ENCODE measurements at places on chromosomes 13 and 19. TPM values are rescaled to one million over a fixed set of nuclear protein-coding genes. Genes with fewer than 3 reads are reported as not detected.

- peak; percentile 85 for DNase-seq
These were observed at the start of gene LYL1 for GRCh38 chr19:13102666-13103580. Gene LYL1, minus strand, starts transcription at chr19:13102858. Its CDS starts 1,687 bp downstream, at chr19:13101171.

The TMEM221 gene
- 0.49 TPM for total RNA-seq

The ZNF850 gene
- total RNA-seq, result 2.2 TPM

DNA sequence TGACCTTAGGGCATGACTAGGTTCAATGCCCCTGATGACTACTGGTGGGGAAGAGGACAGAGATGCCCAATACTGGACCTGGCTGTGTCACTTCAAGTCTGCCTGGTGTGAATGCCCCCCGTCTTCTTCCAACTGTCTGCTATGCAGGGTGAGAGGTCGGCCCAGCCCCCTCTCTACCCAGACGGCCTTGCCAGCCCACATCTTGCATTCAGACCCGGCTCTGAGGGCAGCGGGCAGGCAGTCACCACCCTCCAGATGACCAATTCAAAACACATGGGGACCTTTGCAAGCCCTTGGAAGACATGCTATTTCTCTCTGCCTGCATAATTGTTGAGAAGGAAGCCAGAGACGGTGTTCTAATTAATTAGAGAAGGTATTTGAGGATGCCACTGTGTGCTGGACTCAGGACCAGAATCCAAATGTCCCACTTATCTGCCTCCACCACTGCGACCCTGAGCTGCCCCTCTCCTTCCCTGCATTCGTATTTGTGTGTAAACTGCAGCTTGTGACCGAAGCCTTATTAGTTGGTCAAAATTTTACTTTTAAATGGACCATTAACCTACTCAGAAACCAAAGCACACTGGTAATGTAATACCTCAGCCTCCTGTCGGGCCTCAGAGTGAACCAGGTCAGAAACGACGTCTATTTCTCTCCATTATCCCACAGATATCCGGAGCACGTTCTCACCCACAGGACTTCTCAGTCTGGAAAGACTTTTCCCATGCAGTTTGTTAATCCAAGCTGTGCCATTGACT is 407.0 kb downstream of the ZNF536 start:
- no peak for DNase-seq

The FFAR3 gene
- not detected for total RNA-seq

GRCh38 chr19:45451131-45451849 is 16.5 kb upstream of the FOSB start:
- no peak for DNase-seq

GRCh38 chr19:39308531-39309304 is 11.9 kb downstream of the LRFN1 start:
- no peak for DNase-seq

- no peak for DNase-seq
These were observed 111.5 kb downstream of the PTPRS start for GRCh38 chr19:5228932-5229777.

The PSG11 gene
- total RNA-seq, result not detected

The BRME1 gene
- total RNA-seq, result 12.0 TPM

The CD33 gene
- total RNA-seq, result 5.6 TPM

DNA sequence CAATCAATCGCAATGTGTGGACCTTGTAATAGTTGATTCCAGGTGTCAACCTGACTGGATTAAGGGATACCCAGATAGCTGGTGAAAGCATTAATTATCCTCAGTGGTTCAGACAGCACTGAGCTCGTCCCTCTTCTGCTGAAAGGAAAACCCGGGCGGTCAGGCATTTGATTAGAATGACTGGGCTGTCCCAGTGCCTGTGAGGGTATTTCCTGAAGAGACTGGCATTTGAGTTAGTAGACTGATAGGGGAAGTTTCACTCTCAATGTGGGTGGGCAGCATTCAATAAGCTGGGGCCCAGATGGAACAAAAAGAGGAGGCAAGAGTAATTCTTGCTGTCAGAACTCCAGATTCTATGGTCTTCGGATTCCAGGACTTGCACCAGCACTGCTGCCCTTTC is 31.9 kb downstream of the KPNA3 start:
- no peak for DNase-seq

The SIGLEC12 gene
- total RNA-seq, result not detected

The ACP5 gene
- total RNA-seq, result 6.1 TPM

DNA sequence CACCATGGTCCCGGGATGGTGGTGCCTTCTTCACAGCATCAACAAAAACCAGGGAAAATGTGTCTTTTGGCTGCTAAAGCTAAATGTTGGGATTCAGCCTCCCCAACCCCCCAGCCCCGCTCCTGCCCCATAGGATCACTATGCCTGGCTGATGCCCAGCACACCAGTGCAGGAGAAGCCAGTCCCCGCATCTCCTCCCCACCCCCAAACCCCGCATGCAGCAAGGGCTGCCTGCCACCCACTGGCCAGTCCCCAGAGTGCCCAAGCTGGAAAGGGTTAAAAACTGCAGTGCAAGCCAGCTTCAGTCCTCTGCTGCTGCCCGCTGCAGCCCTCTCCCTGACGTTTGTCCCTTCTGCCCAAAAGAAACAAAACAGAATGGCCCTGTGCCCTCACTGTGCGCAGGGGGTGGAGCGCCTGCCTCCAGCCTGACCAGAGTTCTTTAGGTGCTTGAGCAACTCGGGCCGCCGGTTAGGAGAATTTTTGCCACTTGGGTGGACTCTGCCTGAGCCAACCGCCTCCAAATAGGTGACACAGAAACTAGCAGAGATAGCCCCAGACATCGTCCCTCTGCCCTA is 3.7 kb downstream of the CALM3 start:
- DNase-seq, result no peak

GRCh38 chr13:41326661-41327060 is 15.6 kb downstream of the NAA16 start:
- DNase-seq, result no peak

- DNase-seq, result no peak
These were observed 13.4 kb upstream of the COLGALT1 start for GRCh38 chr19:17542042-17542441.

DNA sequence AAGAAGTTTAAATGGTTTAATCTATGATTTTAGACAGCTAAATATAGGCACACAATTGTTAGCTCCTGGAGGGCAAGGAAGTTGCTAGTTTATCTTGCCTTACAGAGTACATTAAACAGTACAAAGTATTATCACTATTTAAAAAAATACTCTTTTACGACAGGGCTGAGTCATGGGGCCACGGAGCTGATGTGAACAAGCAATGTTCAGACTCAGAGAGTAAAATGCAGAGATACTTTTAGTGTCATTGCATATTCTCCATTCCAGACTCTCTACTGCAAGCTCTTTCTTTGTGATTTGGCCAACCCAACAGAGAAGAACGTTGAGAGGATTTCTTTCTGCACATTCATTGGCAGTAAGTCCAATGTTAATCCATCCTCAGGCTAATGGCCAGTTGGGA is 352.4 kb downstream of the SPRY2 start:
- no peak for DNase-seq

DNA sequence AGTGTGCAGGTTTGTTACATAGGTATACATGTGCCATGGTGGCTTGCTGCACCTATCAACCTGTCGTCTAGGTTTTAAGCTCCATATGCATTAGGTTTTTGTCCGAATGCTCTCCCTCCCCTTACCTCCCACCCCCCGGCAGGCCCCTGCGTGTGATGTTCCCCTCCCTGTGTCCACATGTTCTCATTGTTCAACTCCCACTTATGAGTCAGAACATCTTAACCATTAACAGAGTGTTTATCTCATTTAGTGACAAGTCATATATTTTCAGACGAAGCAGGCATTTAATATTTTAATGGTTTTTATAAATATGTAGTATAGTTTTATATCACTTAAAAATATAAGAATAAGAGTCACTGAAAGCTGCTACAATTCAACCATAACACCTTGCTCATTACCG is 780.5 kb upstream of the ARGLU1 start:
- no peak for DNase-seq

DNA sequence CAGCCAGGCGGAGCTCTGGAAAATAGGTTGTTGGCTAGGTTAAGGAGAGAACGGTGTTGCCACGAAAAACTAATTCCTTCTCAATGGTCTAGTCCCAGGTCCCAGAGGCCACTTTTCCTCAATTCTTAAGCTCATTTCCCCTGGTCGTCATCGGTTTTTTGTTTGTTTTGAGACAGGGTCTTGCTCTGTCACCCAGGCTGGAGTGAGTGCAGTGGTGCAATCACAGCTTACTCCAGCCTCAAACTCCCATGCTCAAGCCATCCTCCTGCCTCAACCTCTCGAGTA is 1.2 kb downstream of the SF3A2 start:
- no peak for DNase-seq

DNA sequence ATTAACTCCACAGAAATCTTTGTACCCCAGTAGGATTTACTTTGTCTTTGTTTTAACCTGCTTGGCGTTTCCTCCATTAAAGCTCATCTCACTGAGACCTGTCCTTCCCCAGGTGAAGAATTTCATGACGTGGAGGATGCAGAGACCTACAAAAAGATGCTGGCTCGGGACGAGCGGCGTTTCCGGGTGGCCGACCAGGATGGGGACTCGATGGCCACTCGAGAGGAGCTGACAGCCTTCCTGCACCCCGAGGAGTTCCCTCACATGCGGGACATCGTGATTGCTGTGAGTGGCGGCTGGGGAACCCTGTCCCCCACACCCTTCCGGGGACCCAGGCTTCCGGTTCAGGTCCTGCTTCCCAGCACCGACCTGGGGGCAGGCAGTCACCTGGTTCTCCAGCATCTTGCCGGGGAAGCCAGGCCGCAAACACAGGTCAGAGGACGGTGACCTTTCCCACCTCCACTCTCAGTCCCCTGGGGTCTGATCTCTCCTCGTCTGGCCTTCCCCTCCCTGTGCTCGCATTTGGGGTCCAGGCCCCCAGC is 9.2 kb downstream of the RCN3 start:
- DNase-seq, result no peak

DNA sequence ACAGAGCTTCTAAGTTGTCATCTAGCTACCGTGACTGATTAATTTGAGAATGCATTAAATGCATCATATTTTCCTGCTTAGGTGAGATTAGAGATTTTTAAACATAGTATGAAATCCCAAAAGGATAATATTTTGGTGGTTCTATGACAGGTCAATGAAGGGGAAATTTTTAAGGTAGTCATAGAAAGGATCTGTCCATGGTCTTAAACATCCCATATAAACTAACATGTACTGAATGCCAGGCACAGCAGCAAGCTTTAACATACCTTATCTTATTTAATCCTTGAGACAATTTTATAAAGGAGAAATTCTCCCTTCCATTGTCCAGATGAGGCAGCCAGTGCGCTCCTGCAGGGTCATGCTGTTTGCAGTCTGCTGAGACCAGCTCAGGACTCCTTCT is 466.0 kb downstream of the FGF14 start:
- no peak for DNase-seq

The CHST8 gene
- total RNA-seq, result 3.2 TPM

DNA sequence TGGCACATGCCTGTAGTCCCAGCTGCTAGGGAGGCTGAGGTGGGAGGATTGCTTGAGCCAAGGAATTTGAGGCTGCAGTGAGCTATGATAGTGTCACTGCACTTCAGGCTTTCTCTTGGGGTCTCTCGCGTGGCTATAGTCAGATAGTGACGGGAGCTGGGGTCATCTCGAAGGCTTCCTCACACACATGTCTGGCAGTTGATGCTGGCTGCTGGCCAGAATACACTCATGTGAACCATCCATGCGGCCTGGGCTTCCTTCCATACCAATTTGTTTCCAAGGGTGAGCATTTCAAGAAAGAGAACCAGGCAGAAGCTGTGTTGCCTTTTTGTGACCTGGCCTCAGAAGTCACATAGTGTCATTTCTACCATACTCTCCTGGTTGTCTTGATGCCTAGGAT is 26.4 kb downstream of the LEUTX start:
- no peak for DNase-seq

The ZNF547 gene
- 3.2 TPM for total RNA-seq

The CYP4F2 gene
- total RNA-seq, result 6.9 TPM

GRCh38 chr13:21333186-21333585 is 125.9 kb downstream of the ZDHHC20 start:
- DNase-seq, result no peak

GRCh38 chr19:19068659-19069654 is 5.2 kb downstream of the SLC25A42 start:
- no peak for DNase-seq

GRCh38 chr19:40862785-40863184 is 12.5 kb upstream of the CYP2A6 start:
- no peak for DNase-seq

The ZNF439 gene
- total RNA-seq, result 5.9 TPM

GRCh38 chr19:8363803-8364771 is at the start of gene ANGPTL4:
Gene ANGPTL4, plus strand, starts transcription at chr19:8364155. Its CDS starts 167 bp downstream, at chr19:8364322.
- DNase-seq, result no peak

The YIF1B gene
- 32.9 TPM for total RNA-seq

GRCh38 chr19:57342582-57342981 is 8.5 kb upstream of the ZNF304 start:
- DNase-seq, result no peak

GRCh38 chr19:45340899-45341453 is 426 bp downstream of the KLC3 start:
- no peak for DNase-seq

The PSG3 gene
- not detected for total RNA-seq

- no peak for DNase-seq
These were observed 10.2 kb upstream of the ANKRD10 start for GRCh38 chr13:110925023-110925612.

GRCh38 chr19:18110609-18111232 is 13.1 kb downstream of the MAST3 start:
- no peak for DNase-seq

The GRIN2D gene
- total RNA-seq, result not detected

- DNase-seq, result no peak
These were observed 10.0 kb upstream of the FXYD3 start for GRCh38 chr19:35105411-35106290.

GRCh38 chr13:109541081-109541480 is 245.3 kb downstream of the IRS2 start:
- DNase-seq, result no peak

The FBXO17 gene
- 44.0 TPM for total RNA-seq

GRCh38 chr19:16587833-16588823 is 15.9 kb upstream of the SLC35E1 start:
- no peak for DNase-seq

The LGALS14 gene
- not detected for total RNA-seq

The TFPT gene
- 13.0 TPM for total RNA-seq

DNA sequence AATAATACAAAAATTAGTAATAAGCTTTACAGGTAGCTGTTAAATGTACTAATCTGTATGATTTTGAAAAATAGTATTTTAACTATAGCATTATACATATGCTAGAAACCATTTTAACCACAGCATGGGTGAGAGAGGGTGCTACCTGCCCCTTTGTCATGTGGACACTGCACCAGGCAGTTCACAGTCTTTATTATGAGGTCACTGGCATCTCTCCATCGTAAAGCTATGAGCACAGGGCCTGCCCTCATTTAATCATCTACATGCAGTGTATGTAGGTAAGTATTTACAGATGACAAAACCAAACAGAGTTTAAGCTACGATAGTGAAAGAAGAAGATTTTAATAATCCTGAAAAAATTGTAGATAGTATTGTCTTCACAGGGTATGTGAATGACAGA is 21.7 kb downstream of the EDNRB start:
- DNase-seq, result no peak

DNA sequence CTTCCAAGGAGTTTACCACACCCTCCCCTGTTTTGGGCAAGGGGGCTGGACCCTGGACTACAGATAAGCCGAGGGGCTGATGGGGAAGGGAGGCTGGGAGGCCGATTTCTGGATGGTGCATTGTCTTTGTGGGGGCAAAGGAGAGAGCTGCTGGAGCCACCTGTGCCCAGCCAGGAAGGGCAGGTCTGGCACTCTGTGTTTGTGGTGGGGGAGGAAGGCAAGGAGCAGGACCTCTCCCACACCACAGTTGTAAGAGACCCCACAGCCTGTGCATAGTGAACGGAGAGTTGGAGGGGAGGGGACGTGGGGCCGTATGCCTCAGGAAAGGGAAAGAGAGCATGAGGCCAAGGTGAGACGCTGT is 16.0 kb upstream of the PRR19 start:
- DNase-seq, result no peak

- DNase-seq, result no peak
These were observed 20.2 kb upstream of the PNMA8B start for GRCh38 chr19:46515879-46516350.

Measured in vagina (tissue), 2 donors.